ENCODE measurements at places on chromosomes 2 and 18.

DNA sequence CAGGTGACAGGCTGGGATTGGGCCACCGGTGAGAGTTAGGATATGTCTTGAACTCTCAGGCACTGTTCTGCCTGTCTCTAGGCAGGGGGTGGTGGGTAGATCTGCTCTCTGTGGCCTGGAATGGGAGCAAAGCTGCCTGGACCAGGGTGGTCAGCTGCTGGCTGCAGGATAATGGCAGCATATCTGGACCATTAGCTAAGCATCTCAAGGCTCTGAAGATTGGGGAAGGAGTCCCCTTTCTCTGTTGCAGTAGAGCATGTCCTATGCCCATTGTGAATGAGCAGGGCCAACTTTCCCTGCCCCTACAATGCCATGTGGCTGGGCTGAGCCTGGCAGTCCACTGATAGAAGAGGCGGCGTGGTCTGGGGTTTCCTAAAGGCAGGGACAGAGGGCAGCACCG, 34.6 kb downstream of the LOXHD1 start:
- no peak for DNase-seq

DNA sequence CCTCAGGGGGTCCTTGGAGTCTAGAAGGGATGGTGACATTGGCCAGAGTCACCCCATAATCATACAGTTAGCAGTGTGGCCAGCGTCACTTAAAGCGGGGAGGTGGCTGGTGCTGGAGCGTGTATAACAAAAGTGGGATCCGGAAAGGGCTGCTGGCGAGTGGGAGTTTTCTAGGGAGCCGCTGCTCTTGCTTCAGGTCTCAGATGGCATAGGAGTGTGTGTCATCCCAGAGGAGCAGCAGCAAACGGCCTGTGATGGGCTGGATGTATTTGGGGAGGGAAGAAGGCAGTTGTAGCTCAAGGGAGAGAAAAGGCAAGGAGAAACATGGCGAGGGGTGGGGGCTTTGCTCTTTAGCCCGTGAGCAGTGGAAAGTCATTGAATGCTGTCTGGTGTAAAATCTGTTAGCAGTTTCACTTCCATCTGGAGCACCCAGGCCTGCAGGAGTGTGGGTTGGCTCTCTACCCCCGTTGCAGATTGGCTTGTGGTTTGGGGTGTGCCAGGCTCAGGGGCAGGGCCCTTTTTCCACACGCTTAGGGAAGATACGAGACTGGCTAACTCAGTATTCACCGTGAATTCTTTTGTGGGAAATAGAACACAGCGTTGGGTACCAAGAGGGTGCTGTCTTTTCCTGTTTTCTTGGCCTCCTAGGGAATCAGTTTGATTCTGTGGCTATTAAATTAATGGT, 120.5 kb downstream of the AGAP1 start:
- no peak for DNase-seq

GRCh38 chr2:146874260-146874658, 970.6 kb upstream of the ACVR2A start:
- DNase-seq, result no peak

DNA sequence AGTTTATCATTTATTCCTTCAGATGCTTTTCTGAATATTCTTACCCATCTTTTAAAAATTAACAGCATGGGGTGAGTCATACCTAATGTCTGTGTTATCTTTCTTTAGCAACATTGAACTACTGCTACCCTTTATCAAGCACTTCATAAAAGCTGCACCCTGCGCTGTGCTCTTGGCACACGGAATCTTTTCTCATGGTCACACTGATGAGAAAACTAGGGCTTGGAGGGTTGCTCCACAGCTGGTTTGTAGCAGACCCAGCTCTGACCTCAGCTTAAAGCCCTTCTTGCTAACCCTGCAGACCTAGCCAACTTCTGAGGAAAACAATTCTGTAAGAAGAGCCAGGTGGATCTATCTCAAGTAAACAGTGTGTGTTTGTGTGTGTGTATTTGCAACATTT, 106.3 kb downstream of the RNF144A start:
- no peak for DNase-seq

- no peak for DNase-seq
Measured at GRCh38 chr2:213069531-213069930, 81.9 kb downstream of the IKZF2 start.

GRCh38 chr2:134170294-134170693, 83.6 kb upstream of the MGAT5 start:
- no peak for DNase-seq

GRCh38 chr2:79369127-79369526, 143.7 kb upstream of the CTNNA2 start:
- DNase-seq, result no peak

DNA sequence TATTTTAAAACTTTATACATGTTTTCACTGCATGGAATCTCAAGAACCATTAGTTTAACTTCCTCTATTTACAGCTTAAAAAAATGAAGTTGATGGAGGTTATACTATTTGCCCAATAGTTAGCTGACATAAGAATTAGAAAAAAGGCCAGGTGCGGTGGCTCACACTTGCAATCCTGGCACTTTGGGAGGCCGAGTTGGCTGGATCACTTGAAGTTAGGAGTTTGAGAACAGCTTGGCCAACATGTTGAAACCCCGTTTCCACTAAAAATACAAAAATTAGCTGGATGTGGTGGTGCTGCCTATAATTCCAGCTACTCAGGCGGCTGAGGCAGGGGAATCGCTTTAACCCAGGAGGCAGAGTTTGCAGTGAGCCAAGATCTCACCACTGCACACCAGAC, 125.1 kb upstream of the CDH19 start:
- DNase-seq, result no peak

- no peak for DNase-seq
Measured at GRCh38 chr2:77169426-77169825, 352.8 kb downstream of the LRRTM4 start.

DNA sequence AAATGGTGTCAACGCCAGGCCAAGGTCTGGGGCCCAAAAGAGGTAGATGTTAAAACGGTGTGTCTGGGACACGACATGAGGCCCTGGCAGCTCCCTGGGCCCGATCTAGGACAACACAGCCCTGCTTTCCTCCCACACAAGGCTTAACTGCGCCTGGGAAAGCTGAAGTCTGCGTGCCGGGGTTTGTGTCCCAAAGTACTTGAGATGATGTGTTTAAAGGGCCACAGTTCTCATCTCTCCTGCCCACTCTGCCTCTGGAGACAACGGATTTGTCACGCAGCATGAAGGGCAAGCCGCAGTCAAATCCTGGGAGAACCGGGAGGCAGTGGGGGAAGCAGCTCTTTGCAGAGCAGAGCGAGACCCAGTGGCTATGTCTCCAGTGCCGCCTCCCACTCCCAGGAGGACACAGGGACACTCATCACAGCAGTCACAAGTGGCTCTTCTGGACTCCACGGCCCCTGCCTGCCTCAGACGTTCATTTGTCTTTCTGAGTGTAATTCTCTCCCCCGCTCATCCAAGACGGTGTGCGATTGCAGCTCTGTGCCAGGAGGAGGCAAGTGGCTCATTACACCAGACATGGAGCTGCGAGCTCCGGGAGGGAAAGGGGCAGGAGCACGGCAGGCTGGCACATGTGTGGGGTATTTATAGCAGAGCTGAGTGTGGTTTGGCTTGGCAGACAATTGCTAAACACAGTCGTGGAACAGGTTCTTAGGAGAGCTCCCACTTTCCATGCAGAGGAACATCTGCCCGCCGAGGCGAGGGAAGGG, 57.7 kb upstream of the SEMA4C start:
- DNase-seq, result no peak

DNA sequence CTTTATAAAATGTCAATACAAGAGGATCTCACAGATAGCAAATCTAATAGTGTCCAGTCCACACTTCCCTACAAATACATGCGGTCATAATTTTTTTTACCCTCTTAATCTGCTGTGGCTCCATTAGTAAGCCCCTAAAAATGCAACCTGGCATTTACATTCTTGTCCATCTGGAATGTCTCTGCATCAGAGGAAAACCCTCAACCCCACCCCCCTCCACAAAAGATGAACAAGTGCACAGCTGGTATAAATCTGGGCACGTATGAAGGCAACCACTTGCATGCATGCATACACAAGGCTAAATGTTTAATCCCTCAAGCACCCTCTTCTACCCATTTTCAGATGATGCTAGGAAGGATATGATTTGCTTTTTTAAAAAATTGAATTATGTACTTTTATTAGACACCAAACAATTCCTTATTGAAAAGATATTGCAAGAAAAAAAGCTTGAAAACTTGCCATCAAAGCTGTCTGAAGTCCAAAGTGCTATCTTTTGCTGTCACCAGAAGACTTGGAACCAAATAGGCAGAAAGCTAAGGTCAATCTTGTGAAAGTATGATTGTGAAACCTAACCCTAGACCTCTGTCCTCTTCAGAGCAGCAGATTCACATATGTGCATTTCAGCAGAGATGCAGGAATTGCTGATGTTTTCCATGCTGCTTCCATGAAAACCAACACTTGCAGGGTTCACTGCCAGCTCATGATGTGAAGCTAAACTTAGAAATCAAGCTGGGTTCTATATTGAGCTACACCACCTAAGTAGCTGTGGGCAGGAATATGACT, 39.0 kb downstream of the IRS1 start:
- no peak for DNase-seq

All from CD4-positive, alpha-beta T cell treated with Interferon gamma for 1 hour (primary cell).